NCI-H1105 (cell line): ENCODE measurements at places on chromosomes 4 and X.

DNA sequence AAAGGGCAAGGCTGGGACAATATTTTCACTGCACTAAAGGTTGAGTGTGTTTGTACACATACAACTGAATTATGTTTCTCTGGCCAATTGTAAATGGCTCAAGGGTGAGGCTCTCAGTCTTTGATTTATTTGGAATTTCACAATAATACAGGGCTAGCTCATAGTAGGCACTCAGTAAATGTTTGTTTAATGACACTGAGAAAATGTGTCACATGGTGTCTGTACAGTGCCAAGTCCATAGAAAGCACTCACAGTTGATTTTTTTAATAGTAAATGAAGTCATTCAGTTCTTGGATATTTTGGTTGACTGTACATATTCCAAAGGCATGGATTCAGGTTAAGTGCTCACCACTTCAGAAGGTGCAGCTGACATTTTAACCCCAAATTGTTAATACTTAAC, 176.4 kb downstream of the IL1RAPL2 start:
- no peak for DNase-seq

- DNase-seq, result no peak
Measured at GRCh38 chr4:147950841-147951240, 219.0 kb downstream of the ARHGAP10 start.

GRCh38 chrX:151702026-151702714, 6.9 kb downstream of the PRRG3 start:
- DNase-seq, result no peak

GRCh38 chr4:176498617-176499256, 179.0 kb downstream of the SPCS3 start:
- no peak for DNase-seq
